ENCODE measurements at places on chromosomes 7 and 10.

DNA sequence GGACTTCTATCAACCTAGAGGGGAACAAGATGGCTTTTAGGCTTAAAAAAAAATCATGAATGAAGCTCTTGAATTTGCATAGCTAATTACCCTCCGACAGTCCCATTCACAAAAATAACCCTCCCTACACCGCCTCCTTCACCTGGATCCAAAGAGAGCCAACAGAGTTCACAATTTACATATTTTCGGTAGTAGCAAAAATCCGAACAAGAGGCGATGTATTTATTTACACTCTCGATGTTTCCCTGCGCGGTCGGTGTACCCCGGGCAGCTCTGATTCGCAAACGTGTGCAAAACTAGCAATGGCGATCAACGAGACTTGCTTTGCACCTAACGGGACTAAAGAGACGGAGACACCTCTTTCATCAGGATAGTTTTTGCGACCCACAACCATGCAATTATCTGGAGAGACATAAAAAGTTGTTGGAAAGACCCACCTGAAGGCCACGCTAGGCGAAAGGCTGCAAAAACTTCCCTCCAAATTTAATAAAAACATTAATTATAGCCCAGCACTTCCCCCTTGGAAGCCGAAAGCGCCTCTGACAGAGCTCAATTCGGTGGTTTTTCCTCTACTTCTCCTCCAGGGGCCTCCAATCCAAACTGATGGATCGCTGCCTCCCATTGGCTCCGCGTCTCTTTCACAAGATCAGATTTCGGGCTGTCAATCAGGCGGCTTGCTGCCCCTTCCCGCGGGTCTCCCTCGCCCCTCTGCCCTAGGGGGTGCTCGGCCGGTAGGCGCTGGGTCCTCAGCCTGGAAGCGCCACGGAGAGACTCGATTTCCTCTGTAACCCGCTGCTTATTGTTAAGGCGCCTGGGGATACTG is at the start of gene ETV1:
Gene ETV1 (minus strand): TSS at position 541 of the 823 bp plus-strand sequence. CDS start 614 bp downstream, outside the sequence.
- DNase-seq: no peak

- DNase-seq: no peak
These were observed 581.7 kb upstream of the POT1 start for GRCh38 chr7:125511310-125511709.

DNA sequence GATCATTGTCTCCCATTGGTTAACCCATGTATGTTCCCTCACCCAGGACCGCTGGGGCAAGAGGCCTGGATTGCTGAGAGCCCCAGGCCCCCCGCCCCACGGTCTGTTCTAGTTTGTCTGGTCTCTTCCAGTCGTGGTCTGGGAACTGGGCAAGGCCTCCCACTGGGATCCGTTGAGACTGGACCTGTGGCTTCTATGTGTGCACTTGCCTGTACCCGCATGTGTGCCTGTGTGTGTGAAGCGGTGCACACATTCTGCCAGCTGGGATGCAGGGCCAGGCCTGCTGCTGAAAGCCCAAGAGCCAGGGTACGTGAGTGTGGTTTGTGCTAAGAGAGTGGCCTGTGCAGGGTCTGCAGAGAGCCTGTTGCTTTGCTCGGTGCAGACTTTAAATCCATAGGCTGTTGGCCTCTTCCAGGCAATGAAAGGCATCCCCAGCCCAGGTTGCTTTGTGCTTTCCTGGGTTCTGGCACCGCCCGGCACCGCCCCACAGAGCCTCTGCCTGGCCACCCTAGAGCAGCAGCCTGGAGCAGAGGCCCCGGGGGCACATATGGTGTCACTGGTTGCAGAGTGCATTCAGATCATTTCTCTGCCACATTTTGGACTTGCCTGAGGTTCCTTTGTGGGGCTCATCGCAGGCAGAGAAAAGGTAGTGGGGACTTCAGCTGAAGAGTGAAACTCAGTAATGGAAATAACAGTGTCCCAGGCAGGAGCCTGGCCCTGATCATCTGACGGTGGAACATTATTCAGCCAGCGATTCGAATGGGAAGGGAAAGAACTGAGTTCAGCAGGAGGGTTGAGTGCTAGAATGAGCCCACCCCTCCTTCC is 215.5 kb downstream of the GLRX3 start:
- DNase-seq: no peak

GRCh38 chr7:24038993-24039392 is 245.0 kb upstream of the NPY start:
- DNase-seq: no peak

GRCh38 chr7:150451097-150451793 is 815 bp downstream of the GIMAP8 start:
- peak; percentile 65 for DNase-seq

DNA sequence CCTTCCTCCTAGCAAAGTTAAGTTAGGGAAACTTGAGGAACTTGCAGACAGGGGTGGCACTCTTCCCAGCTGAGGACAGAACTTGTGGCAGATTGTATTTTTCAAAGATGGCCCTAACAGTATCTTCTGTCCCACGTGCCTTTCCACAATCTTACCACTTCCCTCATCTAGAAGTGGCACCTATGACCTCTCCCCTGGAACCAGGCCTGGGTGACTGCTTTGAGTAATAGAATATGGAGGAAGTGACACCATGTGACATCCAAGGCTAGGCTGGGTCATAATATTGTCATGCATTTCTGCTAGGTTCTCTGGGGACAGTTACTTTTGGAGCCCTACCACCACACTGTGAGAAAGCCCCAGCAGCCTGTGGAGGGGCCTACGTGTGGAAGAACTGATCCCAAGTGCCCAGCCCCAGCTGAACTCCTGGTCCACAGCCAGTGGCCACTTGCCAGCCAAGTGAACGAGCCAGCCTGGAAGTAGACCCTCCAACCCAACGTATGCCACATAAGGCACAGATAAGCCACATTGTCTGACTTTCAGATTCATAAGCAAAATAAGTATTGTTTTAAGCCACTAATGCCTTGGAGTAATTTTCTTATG is 193.7 kb downstream of the PTPN20 start:
- DNase-seq: no peak

- DNase-seq: no peak
These were observed 37.9 kb downstream of the SORCS1 start for GRCh38 chr10:107126512-107127065.

DNA sequence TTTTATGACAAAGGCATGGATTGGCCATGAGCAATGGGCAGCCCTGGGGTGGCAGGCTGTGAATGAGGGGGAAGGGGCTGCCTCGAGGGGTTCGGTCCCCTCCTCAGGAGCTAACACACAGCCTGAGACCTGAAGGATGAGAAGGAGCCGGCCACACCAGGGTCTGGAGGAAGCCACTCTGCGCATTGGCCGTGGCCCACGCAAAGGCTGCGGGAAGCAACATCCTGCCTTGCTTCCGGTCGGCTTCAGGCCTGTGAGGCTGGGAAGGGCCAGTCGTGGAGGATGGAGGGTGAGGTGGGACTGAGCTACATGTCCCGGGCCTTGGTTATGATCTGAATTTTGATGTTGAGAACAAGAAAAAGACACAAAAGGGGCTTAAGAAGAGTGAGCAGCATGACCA is 49.4 kb downstream of the RGS10 start:
- no peak for DNase-seq

- DNase-seq: no peak
These were observed 299.8 kb downstream of the GLRX3 start for GRCh38 chr10:130435961-130436360.

DNA sequence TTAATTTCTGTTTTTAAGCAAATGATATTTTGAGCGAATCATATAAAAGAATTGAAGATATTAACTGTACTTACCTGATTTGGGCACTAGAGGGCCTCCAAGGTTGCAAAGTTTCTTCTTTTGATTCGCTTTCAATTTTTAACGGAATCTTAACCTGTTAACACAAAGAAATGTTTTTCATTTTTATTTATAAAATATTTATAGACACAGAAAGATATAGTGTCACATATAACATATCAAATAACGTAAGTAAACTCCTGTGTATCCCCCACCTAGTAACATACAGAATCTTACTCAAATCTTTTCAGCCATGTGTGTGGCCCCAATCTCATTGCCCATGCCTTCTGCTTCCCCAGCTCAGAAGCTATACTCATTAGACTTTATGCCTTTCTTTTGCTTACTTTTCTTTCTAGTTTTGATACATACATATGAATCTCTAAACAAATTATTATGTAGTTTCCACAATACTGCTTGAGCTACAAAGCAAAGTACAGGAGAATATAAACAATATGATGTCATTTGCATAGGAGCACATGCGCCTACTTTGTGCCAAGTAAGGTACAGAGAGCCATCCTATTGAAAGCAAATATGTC is 49.5 kb upstream of the ZPBP start:
- DNase-seq: no peak

- DNase-seq: no peak
These were observed 38.0 kb upstream of the RTKN2 start for GRCh38 chr10:62306663-62307062.

DNA sequence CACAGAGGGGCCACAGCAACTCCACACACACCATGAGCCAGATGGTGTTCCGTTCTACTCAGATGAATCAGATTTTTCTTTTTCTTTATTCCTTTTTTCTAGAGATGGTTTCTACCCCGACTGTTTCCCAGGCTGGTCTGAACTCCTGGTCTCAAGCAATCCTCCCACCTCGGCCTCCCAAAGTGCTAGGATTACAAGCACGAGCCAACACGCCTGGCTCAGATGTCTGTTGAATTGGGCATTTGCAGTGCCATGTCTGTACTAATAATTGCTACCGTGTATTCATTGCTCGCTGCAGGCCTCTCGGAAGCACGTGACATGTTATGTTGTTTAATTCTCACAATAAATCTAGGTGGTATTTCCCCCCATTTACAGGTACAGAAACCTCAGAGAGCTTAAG is 67.2 kb downstream of the RABGEF1 start:
- DNase-seq: no peak

GRCh38 chr10:19169041-19169440 is 120.4 kb downstream of the MALRD1 start:
- DNase-seq: no peak

- no peak for DNase-seq
These were observed 237.7 kb downstream of the CACNB2 start for GRCh38 chr10:18377898-18378297.

DNA sequence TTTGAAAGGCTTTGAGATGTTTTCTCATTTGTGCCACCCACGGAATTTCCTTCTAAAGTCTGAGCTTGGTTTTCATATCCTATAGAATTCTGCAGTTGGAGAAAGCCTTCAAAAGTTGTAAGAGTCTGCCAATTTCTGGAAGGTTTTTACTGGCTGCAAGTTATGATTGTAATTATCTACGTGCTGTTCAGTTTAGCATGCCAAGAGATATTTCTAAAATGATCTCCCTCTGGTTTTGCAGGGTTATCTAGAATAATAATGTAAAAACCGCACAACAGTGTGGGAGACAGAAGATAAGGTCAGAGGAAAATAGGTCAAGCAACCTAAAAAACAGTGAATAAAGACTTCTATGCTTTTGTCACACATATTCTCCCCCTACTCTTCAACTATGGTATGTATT is 69.3 kb downstream of the MTERF1 start:
- no peak for DNase-seq

DNA sequence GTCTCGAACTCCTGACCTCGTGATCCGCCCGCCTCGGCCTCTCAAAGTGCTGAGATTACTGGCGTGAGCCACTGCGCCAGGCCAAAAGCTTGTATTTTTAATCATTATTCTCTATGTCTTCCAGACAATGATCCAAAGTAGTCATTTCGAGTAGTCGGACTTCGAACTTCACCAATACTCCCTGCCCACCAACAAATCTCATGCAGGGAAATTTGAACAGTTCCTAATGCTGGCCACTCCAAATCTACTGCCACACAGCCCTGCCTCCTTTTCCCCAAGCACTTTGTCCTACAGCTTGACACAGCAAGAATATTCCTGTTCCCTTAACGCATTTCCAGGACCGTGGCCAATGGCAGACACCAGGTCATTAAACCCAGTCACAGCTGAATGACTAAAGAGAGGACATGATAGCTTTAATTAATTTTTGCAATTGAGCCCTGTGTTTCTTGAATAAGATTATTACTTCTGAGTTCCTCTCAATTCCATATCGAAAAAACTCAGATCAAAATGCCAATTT is 142.3 kb upstream of the NRP1 start:
- DNase-seq: no peak

DNA sequence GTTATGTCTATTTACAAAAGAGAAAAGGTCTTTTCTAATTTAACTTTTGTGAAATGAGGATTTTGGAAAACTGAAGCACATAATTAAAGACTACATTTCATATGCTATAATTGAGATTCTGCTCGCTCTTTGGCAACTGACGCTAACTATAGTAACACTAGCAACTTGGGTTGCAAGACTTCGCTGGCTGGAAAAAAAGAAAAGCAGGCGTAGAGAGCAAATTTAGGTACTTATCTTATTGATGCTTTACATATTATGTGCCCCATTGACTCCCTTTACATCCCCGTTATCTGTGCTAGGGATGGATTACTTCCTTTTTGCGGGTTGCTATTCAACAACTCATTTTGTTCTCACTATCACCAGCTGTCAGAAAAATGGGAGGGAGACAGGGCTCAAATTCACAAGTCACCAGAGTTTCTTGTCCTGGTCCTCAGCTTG is 10.5 kb downstream of the SEMA3C start:
- no peak for DNase-seq

- DNase-seq: no peak
These were observed 1.6 kb upstream of the ADAP1 start for GRCh38 chr7:956031-956430.

GRCh38 chr7:77855371-77856083 is 57.0 kb downstream of the PHTF2 start:
- no peak for DNase-seq

DNA sequence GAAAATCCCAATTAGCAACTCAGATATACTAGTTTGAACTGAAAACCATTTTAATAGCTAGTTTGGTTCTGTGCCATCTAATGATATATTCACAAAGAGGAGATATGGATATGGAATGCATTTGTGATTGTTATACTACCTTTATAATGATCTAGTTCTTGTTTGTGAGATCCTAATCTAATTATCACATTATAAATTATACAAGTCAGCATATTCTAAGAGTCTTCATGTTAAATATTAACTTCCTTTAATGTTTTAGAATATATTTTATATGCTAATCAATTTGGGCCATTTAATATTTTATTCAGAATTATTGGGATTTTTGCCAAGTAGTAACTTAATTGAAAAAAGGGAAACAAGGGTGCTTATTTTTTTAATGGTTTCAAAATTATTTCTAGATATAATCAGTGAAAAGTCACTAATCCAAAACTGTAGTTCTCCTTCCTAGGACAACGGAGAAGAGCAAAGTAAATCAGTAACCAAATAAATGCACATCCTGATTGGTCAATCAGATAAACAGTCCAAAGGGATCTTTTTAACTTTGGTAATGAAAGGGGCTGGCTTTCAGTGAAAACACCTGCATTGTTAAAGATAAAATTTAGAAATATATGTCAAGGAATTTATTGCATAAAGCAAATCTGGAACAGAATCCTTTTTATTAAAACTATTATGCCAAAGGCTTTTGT is 173.9 kb upstream of the MEOX2 start:
- DNase-seq: no peak

Data from stimulated activated CD4-positive, alpha-beta T cell treated with anti-CD3 and anti-CD28 coated beads, Interleukin-1b, Interleukin-23, amount 100 ng/mL, for 24 hours (primary cell).